ENCODE measurements at places on chromosomes 16 and 17.

DNA sequence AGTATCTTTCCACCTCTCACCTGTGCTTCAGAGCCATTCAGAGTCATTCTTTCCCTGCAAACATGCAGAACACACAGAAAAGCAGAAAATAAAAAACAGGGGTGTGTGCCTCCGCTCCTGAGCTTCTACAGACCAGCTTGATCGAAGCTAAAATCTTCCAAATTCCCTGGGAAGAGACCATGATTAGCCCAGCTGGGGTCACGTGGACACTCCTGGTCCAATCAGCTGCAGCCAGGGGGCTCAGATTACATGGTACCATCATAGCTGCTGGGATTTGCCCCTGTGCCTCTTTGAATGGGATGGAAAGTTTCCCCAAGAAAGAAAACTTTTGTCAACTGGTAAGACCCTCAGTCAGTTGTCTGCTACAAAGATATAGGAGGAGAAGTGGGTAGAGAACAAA lies 159.9 kb downstream of the TMEM114 start:
- no peak for DNase-seq

GRCh38 chr16:2777231-2777902 lies at the start of gene ELOB:
ELOB (minus strand) TSS chr16:2777280; CDS start chr16:2777239, 41 bp downstream.
- peak; percentile 92 for DNase-seq

GRCh38 chr16:3607634-3608033 lies 3.8 kb downstream of the SLX4 start:
- DNase-seq, result no peak

DNA sequence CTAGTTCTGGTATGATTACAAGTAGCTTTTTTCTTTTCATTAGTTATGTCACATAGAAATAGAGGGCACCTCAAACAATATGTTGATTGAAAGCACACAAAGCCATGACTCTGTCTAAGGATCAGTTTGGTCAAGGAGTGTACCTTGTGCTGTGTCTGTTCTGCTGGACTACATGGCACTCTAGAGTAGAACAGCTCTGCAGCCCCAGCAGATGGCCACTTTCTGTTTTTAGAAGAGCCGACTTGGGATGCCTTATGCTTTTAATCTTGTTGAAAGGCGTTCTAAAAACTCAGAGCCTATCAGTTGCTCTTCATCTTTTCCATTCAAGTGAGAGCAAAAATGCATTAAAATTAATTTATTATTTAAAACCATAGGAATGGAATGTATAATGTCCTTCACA lies 49.3 kb upstream of the CA10 start:
- no peak for DNase-seq
